ENCODE measurements at places on chromosomes 12 and 14.

- DNase-seq: no peak
Observed at GRCh38 chr12:93242154-93242972, 135.4 kb upstream of the NUDT4 start.

- DNase-seq: peak; percentile 59
Observed at GRCh38 chr12:45725631-45726602, 3.6 kb upstream of the ARID2 start.

DNA sequence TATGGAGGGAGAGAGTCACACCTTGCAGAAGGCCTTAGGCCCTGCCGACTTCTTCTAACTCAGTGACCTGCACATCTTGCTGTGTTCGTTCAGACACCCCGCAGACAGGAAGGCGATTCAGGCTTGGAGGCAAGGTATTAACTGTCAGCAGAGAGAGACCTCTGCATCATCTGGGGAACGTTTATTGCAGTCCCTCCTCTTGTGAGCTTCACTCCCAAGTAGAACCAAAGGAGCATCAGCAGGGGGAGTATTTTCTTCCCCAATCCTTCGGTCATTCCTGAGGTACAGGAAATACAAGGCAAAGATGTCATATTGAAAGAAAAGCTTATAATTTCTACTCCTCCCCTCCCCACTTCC lies 217.9 kb downstream of the CRADD start:
- DNase-seq: no peak

GRCh38 chr12:12563290-12563928 lies 746 bp upstream of the DUSP16 start:
- peak; percentile 6 for DNase-seq

DNA sequence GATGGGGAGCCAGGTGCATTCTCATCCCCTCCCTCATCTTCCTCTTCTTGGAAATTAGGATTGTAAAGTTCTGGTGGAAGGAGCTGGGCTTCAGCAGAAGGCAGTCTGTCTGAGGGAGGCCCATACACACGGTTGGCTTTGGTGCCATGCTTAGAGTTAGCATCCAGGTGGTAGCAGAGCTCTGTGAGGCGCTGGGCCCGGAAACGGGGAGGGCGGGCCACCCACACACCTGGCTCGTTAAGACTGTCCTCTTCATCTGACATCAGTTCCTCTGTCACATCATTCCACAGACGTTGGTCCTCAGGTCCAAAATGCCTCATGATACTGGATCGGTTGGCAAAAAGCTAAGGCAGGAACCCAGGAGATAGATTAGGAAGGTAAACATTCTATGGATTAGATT lies 4.9 kb upstream of the AJUBA start:
- no peak for DNase-seq

Data from naive thymus-derived CD4-positive, alpha-beta T cell (primary cell).